ENCODE measurements at places on chromosomes 4 and X. TPM values are rescaled to one million over a fixed set of nuclear protein-coding genes. Genes with fewer than 3 reads are reported as not detected.

ERVMER34-1 gene
- total RNA-seq, result not detected

CHRDL1 gene
- total RNA-seq, result 0.44 TPM

DNA sequence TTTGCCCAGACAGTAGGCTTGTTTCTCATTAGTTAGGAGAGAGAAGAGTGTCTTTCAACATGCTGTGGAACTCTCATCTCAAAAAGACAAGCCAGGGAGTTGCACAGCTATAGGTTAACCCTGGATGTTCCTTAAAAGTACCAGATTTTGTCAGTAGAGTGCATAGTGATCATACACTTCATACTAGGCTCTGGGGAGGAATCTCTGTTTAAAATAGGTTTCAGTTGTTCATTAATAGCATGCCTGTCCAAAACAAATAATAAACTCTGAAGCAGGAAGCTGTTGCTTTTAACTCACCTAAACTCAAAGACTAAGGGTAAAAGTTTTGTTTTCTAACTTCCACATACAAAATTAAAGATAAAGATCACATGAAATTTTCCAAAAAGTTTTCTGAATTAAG lies 1948.4 kb downstream of the C4orf33 start:
- no peaks in the 10 kb centered on the region for H3K4me1 ChIP-seq
- H3K4me3 ChIP-seq, result no peak overlapping the region
- H3K27ac ChIP-seq, result no peak overlapping the region
- no peaks in the 10 kb centered on the region for H3K27me3 ChIP-seq
- H3K36me3 ChIP-seq, result no peaks in the 10 kb centered on the region

DNA sequence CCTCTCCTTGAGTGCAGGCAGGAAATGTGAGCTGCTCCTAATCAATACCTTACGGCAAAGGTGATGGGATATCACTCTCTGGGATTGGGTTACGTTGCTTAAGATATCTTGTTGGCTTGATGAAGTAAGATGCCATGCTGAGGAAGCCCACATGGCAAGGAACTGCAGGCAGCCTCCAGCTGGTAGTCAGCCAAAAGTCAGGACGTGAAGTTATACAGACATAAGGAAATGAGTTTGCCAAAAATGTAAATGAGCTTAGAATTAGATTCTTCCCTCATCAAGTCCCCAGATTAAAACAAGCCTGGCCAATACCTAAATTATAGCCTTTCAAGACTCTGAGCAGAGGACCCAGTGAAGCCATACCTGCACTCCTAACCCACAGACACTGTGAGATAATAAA lies 155.0 kb downstream of the QDPR start:
- H3K4me3 ChIP-seq, result no peak overlapping the region
- no peaks in the 10 kb centered on the region for H3K27me3 ChIP-seq
- no peaks in the 10 kb centered on the region for H3K4me1 ChIP-seq

DNA sequence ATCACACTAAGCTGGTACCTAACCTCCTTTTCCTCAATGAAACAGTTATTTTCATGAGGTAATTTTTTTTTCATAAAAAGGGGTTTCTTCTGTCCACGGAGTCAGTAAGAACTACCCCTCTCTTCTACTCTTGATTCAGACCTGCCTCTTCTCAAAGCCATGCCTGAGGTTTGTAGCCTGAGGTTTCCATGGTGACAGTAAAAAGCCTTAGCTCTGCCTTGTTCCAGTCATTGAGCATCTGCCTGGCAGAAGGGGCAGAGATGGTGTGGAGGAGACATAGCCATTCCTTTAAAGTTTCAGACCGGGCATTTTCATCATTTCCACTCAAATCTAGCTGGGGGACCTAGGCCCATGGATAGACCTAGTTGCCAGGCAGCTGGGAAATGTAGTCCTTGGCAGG lies 135.5 kb downstream of the REPS2 start:
- no peak for DNase-seq
- H3K27ac ChIP-seq, result no peak overlapping the region
- H3K27me3 ChIP-seq, result no peaks in the 10 kb centered on the region
- no peaks in the 10 kb centered on the region for H3K4me1 ChIP-seq
- no peaks in the 10 kb centered on the region for H3K36me3 ChIP-seq

GRCh38 chrX:119266364-119266995 lies 30.4 kb downstream of the PGRMC1 start:
- no peaks in the 10 kb centered on the region for H3K27me3 ChIP-seq
- no peaks in the 10 kb centered on the region for H3K4me1 ChIP-seq
- H3K36me3 ChIP-seq, result no peaks in the 10 kb centered on the region
- H3K27ac ChIP-seq, result no peak overlapping the region
- no peak overlapping the region for H3K4me3 ChIP-seq

GRCh38 chr4:169042608-169043007 lies 32.6 kb upstream of the CBR4 start:
- no peaks in the 10 kb centered on the region for H3K4me1 ChIP-seq
- no peak overlapping the region for H3K27ac ChIP-seq
- no peaks in the 10 kb centered on the region for H3K27me3 ChIP-seq
- DNase-seq, result no peak
- no peaks in the 10 kb centered on the region for H3K36me3 ChIP-seq
- H3K4me3 ChIP-seq, result no peak overlapping the region

DNA sequence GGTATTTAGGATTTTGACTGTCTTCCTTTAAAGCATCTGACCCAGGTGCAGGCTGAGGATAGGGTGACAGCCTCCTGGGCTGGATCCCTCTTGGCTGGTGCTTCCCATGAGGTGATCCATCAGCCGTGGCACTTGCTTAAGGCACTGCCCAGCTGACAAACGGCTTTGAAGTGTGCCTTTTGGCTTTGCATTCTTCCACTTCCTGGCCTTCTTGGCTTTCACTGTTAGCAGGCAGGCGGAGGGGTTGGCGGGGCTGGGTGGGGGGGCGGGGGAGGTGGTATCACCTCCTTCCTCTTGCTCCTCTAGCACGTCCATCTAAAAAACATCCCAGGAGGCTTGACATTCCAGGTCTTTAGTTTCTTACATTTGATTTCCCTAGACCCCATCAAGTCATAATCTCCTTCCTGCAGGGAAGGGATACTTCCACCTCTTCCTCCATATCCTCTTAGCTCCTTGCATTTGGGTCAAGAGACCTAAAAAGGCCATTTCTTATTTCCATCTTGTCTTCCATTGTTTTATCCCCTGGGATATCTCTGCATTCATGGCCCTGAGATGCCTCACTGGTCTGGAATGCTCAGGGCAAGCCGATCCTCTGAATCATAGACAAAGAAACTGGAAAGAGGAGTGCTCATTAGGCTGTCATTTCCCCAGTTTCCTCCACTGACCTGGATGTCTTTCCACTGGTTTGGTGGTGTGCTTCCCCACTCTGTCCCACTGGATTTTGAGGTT lies 11.3 kb upstream of the APLN start:
- H3K27ac ChIP-seq, result no peak overlapping the region
- no peaks in the 10 kb centered on the region for H3K27me3 ChIP-seq
- H3K4me1 ChIP-seq, result no peaks in the 10 kb centered on the region
- H3K4me3 ChIP-seq, result no peak overlapping the region
- no peak for DNase-seq
- H3K36me3 ChIP-seq, result no peaks in the 10 kb centered on the region
